IPS-NIHi11 (cell line): ENCODE measurements at places on chromosomes 6 and 20.
A peak's percentile ranks its signal among the peaks of the same experiment; 100 is the strongest.

GRCh38 chr6:10557913-10558312 is 36.8 kb downstream of the GCNT2 start:
- no peak for DNase-seq

- DNase-seq, result no peak
Measured at GRCh38 chr6:23245572-23245971, 676.2 kb downstream of the HDGFL1 start.

GRCh38 chr20:4896119-4896702 is 105.1 kb downstream of the SLC23A2 start:
- DNase-seq, result no peak

GRCh38 chr20:41110930-41111577 is 26.3 kb upstream of the PLCG1 start:
- no peak for DNase-seq

- DNase-seq, result peak; percentile 88
Measured at GRCh38 chr20:63471981-63472831, at the start of gene KCNQ2. TSS of gene KCNQ2 (minus strand) at chr20:63472655. CDS start at chr20:63472463, 192 bp downstream.

GRCh38 chr6:9927275-9927674 is 487.6 kb downstream of the TFAP2A start:
- DNase-seq, result no peak

DNA sequence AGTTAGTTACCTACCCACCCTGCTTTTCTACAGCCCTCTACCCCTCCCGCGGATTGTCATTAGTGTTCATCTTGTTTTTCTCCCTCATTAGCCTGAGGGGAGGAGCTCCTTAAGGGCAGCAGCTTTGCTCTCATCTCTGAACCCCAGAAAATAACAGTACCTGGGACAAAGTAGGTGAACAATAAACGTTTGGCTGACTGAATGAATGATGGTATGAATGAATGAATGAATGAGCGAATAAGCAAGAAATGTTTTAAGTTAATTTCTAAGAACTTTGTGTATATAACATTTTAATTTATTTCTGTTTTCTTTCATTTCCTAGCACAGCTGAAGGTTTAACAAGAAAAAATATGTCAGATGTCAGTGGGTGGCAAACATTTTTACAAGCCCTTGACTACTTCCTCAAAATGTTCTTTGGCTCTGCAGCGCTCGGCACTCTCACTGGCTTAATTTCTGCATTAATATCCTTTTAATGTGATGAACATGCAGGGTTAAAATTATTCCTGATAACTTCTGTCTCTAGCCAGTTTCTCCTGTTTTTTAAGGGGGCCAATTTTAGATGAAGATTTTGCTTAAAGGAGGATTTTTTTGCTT is 50.1 kb downstream of the SLC9A8 start:
- no peak for DNase-seq

GRCh38 chr6:17352302-17352701 is 41.1 kb upstream of the CAP2 start:
- DNase-seq, result no peak

- no peak for DNase-seq
Measured at GRCh38 chr20:21393166-21393565, 4.2 kb downstream of the NKX2-4 start.

DNA sequence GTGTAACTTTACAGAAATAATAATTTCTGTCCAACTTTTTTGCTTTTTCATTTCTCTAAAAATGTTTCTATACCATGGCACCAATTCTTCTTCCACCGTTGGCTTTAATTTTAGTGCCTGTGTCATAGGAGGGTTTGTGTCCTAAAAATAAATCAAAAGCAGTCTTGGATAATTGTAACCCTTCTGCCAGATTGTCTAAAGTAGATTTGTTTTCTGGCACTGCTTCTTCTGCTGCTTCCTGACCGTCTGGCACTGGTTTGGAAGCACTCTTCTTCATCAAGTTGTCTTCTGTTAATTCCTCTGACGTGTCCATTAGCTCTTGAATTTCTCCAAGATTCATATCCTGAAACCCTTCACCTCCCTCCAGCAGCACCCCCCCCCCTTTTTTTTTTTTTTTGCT is 33.1 kb downstream of the SCAF8 start:
- DNase-seq, result no peak

DNA sequence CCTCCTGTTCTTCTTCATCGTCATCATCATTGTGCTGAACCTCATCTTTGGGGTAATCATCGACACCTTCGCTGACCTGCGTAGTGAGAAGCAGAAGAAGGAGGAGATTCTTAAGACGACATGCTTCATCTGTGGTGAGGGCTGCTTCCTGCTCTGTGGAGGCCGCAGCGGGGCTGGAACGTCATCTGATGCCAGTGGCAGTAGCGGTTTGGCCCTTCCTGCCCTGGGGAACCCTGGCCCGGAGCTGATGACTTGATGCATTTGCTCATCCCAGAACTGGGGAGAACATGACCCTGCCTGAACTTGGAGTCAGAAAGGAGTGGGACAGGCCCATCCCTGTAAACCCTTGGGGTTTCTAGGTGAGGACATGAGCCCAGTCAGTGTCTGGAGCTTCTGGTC is 18.7 kb downstream of the UQCC2 start:
- no peak for DNase-seq

DNA sequence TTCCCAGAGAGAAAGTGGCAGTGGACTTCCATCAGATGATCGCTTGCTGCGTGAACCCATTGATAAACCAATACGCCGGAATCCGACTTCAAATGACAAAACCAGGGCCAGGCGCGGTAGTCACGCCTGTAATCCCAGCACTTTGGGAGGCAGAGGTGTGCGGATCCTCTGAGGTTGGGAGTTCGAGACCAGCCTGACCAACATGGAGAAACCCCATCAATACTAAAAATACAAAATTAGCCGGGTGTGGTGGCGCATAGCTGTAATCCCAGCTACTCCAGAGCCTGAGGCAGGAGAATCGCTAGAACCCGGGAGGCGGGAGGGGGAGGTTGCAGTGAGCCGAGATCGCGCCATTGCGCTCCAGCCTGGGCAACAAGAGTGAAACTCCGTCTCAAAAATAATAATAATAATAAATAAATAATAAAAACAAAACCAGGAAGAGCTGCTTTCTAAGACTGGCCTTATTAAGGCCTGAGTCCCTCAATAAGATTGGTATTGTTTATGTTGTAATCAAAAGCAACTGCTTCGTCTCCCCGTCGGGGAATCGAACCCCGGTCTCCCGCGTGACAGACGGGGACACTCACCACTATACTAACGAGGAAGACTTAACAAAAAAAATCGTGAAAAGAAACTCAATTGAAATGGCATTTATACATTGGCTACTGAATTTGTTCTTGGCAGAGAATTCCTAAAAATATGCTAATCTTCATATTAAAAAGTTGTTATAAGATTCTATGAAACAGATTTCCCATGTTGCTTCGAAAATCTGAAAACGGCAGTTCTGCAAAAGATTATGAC is 110.2 kb upstream of the ZNF184 start:
- DNase-seq, result peak; percentile 49

- no peak for DNase-seq
Measured at GRCh38 chr6:69489970-69490369, 306.8 kb downstream of the LMBRD1 start.

DNA sequence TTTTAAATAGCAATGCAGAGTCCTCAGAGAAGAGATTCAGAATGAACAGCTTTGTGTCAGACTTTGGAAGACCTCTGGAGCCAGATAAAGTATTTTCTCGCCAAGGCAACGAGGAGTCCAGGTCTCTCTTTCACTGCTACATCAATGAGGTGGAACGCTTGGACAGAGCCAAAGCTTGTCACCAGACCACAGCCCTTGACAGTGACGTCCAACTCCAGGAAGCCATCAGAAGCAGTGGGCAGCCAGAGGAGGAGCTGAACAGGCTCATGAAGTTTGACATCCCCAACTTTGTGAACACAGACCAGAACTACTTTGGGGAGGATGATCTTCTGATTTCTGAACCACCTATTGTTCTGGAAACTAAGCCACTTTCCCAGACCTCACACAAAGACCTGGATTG is 55.5 kb downstream of the MRAP2 start:
- no peak for DNase-seq

GRCh38 chr6:50096296-50096695 is 46.6 kb upstream of the DEFB112 start:
- no peak for DNase-seq

DNA sequence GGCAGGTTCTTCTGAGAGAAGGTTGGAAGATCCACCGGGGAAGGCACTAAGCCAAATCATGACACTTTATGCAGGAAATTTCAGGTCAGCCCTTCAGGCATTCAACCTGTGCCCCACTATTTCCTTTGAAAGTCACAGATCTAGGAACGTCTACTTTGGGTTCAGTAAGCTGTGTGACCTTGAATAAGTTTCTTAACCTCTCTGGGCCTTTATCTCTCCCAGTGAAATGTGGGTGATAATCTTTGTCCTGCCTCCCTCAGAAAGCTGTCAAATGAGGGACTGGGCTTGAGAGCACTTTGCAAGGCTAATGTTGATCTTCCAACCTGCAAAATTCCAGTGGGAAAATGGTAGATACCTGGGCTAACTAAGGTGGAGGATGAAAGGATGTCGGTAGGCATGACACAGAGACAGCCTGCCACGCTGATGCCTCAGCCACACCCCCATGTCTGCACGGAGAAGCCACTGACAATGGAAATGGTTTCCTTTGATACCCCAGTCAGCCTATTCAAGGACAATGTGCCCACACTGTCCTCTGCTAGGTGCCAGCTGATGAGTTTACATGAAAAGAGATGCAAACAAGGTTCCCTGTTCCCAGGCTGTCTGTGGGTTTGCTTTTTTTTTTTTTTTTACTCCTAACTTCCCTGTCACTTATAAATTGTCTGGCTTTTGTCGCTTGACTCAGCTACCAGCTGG is 9.3 kb downstream of the BNIP5 start:
- no peak for DNase-seq

DNA sequence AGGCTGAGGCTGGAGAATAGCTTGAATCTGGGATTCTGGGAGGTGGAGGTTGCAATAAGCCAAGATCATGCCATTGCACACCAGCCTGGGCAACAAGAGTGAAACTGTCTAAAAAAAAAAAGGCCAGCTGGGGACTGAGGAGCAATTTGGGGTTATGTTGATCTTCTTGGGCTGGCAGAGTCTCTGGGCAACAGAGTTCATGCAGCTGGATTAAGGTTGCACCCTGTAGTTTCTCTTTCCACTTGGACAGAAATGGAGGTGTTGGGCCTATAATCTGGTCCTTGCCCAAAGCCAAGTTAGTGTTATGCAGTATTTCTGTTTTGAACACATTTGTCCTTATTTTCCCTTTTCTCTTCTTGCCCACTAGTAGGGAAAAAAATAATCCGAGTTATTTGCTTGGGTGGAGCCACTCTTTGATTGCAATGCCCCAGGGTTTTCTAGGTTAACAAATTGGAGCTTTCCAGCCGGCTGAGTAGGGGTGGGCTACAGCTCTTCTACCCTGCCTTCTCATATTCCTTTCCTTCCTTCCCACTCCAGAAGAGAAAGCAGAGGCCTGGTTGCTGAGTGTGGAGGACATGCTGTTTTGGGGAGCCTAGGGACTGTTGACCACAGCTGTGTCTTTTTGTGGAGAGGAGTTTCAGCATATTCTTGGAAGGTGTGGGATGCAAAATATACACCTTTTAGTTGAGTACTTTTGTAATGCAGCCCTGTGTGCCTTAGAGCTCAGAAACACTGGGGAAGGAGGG is 213.9 kb downstream of the SOX4 start:
- DNase-seq, result no peak

GRCh38 chr6:7726416-7727085 is 652 bp downstream of the BMP6 start:
- DNase-seq, result peak; percentile 60

GRCh38 chr20:59829054-59829785 is 104.2 kb downstream of the SYCP2 start:
- no peak for DNase-seq

GRCh38 chr20:53030061-53030460 is 57.9 kb downstream of the TSHZ2 start:
- no peak for DNase-seq

DNA sequence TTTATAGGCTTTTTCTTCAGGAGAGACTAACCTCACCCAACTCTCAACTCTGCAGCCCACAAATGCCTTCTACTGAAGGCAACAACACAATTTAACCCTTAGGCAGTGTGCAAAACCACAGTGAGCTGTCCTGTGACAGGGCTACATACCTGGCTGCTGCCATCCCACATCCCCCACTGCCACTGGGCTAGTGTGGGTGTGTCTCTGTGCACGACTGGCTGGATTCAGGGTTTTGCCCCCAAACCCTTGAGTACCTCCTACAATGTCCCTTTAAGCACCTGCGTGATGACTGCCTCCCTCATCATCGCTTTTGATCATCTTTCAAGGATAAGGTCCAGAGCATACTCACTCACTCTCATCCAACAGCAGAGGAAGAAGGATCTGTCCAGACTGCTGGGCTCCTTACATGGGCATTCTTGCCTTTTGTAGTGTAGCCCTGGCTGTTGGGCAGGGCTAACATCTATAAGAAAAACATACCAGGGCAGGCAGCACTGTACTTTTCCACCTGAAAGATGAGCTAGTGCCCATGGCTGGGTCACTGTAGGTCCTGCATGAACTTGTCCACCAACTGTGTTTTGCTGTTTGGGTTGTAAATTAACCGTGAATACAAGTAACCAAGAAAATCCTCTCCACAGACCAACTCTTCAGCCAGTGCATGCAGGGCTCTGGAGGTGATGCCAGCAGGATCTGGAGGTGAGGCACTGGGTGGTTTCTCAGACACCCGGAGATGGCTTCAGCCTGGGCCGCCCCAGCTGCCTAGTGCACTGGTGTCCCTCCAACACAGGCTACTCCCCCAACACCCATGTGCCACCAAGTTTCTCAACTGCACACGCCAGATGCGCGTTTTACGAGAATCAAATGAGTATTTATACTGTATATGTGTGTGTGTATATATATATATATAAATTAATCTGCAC is 45.2 kb downstream of the PLCG1 start:
- DNase-seq, result no peak
